ENCODE measurements at places on chromosomes 2 and 18. TPM values are rescaled to one million over a fixed set of nuclear protein-coding genes. Genes with fewer than 3 reads are reported as not detected.

DNA sequence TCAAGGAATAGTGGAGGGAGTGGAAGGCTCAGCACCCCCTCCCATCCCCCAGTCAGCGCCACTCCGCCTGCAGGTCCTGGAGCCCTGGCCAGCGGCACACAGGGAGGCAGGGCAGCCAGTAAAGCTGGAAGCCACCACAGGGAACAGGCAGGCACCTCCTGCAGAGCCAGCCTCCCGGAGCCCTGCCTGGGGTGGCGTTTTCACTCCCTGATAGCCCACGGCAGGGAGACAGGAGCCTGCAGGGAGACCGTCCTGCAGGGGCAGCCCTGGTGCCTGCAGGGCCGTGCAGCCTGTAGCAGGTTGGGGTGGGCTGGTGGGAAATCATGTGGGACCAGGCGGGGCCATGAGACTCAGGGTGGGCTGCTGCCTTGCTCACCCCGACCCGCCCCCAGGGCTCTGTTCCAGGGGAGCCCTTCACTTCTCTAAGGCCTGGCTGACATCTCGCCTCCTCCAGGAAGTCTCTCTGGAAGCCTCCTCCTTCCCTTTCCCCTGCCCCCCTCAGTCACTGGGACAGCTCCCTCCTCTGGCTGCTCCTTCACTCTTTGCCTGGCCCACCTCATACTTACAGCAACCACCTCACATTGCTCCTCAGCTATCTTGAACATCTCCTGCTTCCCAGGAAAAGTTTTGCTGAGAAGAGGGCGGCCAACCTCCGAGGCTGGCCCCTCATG lies 221.0 kb downstream of the GLI2 start:
- no peaks in the 10 kb centered on the region for H3K4me1 ChIP-seq
- H3K36me3 ChIP-seq, result no peaks in the 10 kb centered on the region
- DNase-seq, result no peak
- H3K27me3 ChIP-seq, result no peaks in the 10 kb centered on the region
- no peak overlapping the region for H3K4me3 ChIP-seq
- H3K27ac ChIP-seq, result no peak overlapping the region

GRCh38 chr18:51754566-51754965 lies 557.1 kb upstream of the MEX3C start:
- H3K36me3 ChIP-seq, result no peaks in the 10 kb centered on the region
- H3K27me3 ChIP-seq, result peaks cover 3% of the 10 kb centered on the region
- H3K4me1 ChIP-seq, result no peaks in the 10 kb centered on the region
- H3K4me3 ChIP-seq, result no peak overlapping the region

- DNase-seq, result no peak
- H3K4me1 ChIP-seq, result no peaks in the 10 kb centered on the region
- no peaks in the 10 kb centered on the region for H3K27me3 ChIP-seq
- no peak overlapping the region for H3K27ac ChIP-seq
Measured at GRCh38 chr2:3192281-3192818, 185.3 kb downstream of the EIPR1 start.

GRCh38 chr18:51092117-51092516 lies 62.1 kb downstream of the SMAD4 start:
- H3K4me1 ChIP-seq, result no peaks in the 10 kb centered on the region
- no peaks in the 10 kb centered on the region for H3K27me3 ChIP-seq
- DNase-seq, result no peak
- no peak overlapping the region for H3K4me3 ChIP-seq
- H3K36me3 ChIP-seq, result peaks cover 12% of the 10 kb centered on the region

DNA sequence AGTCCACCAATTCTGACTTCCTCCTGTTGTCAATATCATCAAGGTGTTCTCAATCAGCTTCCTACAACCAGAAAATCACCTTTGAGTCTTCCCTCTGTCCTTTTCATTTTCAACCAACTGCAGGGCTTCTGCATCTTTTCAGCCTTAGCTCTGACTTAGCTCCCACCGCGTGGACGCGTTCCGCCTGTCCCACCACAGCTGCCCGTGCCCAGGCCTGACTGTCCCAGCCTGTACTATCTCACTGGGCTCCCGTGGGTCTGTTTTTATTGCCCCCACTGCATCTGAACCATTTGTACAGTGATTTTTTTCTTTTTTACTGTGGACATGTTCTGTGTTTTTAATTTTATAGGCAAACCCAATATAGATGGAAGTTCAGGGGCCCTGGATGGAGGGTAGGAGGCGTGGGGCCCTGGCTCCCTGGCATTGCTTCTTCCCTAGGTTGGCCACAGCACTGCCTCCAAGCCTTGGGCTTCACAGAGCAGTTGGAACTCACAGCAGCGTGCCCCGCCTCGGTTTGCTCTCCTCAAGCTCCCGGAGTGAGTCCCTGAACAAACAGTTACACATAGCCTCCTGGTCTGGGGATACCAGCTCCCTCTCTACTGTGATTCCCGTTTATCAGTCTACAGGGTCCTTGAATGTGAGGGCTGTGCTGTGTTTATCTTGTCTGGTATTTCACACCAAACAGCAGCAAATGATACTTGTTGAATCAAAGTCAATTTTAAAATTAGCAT lies 280.6 kb upstream of the PXDN start:
- peaks cover 11% of the 10 kb centered on the region for H3K27me3 ChIP-seq
- no peak overlapping the region for H3K27ac ChIP-seq
- no peak overlapping the region for H3K4me3 ChIP-seq
- DNase-seq, result no peak
- H3K4me1 ChIP-seq, result no peaks in the 10 kb centered on the region

GRCh38 chr2:177548636-177549035 lies 156.1 kb downstream of the AGPS start:
- no peak overlapping the region for H3K4me3 ChIP-seq
- H3K27ac ChIP-seq, result no peak overlapping the region
- H3K27me3 ChIP-seq, result no peaks in the 10 kb centered on the region
- peaks cover 9% of the 10 kb centered on the region for H3K4me1 ChIP-seq
- no peaks in the 10 kb centered on the region for H3K36me3 ChIP-seq

DNA sequence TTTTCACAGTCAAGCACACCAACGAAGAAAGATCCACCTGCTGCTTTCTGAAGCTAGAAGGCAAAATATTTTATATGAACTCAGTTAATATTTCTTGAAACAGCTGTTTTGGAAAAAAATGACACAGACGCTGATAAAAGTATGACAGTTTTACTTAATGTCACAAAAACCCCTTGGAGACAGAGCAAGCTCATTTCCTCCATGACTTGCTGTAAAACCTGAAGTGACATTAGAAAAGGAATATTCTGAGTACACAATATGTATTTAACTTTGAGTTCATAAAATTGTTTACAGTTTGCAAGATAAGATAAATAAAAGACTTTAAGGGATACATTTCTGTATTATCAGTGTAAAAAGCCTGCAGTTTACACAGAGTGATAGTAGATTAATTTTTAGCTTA lies 105.4 kb downstream of the DSEL start:
- H3K4me3 ChIP-seq, result no peak overlapping the region
- no peak overlapping the region for H3K27ac ChIP-seq
- H3K36me3 ChIP-seq, result no peaks in the 10 kb centered on the region
- no peak for DNase-seq

GRCh38 chr2:18047896-18048657 lies 169.6 kb downstream of the KCNS3 start:
- H3K4me3 ChIP-seq, result no peak overlapping the region
- H3K4me1 ChIP-seq, result no peaks in the 10 kb centered on the region
- no peak overlapping the region for H3K27ac ChIP-seq
- no peak for DNase-seq
- H3K36me3 ChIP-seq, result no peaks in the 10 kb centered on the region

- no peaks in the 10 kb centered on the region for H3K27me3 ChIP-seq
- no peak for DNase-seq
Measured at GRCh38 chr18:13395577-13395976, 177.0 kb downstream of the LDLRAD4 start.

DNA sequence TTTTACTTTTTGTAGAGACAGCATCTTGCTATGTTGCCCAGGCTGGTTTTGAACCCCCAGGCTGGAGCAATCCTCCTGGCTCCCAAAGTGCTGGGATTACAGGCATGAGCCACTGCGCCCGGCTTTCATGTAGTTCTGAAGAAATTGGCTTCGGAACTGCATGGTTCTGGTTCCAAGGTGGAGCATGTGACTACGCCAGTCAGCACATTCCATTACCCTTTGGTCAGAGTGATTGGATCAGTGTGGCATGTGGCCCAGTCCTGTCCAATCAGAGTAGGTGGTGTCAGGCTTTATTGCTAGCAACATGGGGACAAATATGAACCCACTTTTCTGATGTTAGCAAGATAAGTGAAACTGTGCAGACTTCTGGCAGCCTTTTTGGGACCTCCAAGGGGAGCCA lies 16.3 kb upstream of the ATOH8 start:
- no peak for DNase-seq
- no peaks in the 10 kb centered on the region for H3K4me1 ChIP-seq
- H3K27me3 ChIP-seq, result peaks cover 31% of the 10 kb centered on the region
- H3K27ac ChIP-seq, result no peak overlapping the region

DNA sequence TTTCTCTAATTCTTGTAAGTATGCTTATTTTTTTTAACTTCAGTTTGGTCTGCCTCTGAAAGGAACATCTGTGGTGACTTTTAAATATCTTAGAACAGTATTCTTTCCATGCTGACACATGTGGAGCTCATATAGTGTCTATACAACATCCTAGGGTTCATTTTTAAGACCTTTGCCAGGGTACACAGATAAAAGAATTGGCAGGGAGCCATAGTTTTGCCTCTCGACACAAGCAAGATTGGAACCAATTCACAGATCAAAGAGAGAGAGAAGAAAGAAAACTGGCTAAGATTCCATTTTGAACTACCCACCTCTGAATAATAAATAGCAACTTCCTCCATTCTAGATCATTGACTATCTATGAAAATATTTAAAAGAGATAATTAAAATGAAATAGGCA lies 142.7 kb upstream of the ST6GAL2 start:
- no peaks in the 10 kb centered on the region for H3K36me3 ChIP-seq
- no peak overlapping the region for H3K4me3 ChIP-seq
- no peak for DNase-seq
- H3K27ac ChIP-seq, result no peak overlapping the region
- no peaks in the 10 kb centered on the region for H3K27me3 ChIP-seq

DNA sequence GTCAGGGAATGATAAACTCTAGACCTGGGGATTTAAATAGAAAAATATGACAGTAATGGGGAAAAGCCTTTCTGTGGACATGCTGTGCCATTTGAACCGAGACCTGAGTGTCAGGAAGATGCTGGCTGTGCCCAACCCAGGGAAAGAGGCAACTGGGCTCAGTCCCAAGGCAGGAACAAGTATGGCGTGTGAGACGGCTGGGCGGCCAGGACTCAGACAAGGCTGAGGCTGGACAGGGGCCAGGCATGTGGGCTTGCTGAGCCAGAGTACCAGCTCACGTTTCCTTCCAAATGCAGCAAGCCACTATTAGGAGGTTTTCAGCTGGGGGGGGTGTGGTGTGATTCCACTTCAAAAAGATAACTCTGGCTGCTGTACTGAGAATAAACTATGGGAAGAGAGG lies 92.4 kb downstream of the INPP5D start:
- H3K27ac ChIP-seq, result peak overlapping the region; percentile 79
- no peaks in the 10 kb centered on the region for H3K27me3 ChIP-seq
- peaks cover 42% of the 10 kb centered on the region for H3K36me3 ChIP-seq
- no peak overlapping the region for H3K4me3 ChIP-seq
- DNase-seq, result no peak

- no peak overlapping the region for H3K27ac ChIP-seq
- no peak for DNase-seq
- peaks cover 39% of the 10 kb centered on the region for H3K27me3 ChIP-seq
- no peaks in the 10 kb centered on the region for H3K4me1 ChIP-seq
- H3K4me3 ChIP-seq, result no peak overlapping the region
Measured at GRCh38 chr2:69083235-69083748, 70.3 kb downstream of the ANTXR1 start.

DNA sequence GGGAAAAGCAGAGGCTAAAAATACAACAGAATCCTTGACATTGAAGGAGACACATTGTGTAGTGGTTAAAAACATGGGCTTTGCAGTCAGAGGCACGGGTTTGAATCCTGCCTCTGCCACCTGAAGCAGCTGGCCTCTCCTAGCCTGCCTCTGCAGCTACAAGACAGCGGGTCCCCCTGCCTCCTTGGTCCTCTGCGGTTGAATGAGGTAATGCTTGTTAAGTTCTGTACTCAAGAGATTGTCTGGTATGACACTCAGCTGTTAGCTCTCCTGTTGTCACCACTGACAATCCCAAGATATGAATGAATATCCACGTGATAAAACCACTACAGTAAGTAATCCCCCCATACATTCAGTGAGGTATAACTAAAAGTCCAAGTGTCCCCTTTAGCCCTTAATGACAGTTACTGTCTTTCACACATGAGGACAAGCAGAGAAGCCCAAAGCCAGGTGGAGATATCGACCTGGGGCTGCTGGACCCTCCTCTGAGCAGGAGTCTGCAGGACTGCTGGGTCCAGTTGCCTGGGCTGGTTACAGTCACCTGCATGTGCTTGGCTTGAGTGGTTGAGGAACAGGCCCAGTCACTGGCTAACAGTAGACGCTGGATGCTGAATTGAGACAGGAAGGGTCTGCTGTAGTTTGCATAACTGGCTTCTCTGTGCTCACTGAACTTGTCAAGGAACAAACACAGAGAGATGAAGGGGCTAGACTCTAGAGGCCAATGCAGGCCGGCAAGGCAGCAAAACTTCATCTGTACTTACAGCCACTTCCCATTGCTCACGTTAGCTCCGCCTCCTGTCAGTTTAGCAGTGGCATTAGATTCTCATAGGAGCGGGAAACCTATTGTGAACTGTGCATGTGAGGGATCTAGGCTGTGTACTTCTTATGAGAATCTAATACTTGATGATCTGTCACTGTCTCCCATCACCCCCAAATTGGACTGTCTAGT lies 85.5 kb downstream of the TGFA start:
- DNase-seq, result no peak
- H3K4me1 ChIP-seq, result peaks cover 17% of the 10 kb centered on the region
- H3K27ac ChIP-seq, result no peak overlapping the region

GRCh38 chr2:180761224-180761623 lies 219.2 kb upstream of the UBE2E3 start:
- no peaks in the 10 kb centered on the region for H3K4me1 ChIP-seq
- H3K4me3 ChIP-seq, result no peak overlapping the region
- DNase-seq, result no peak
- H3K36me3 ChIP-seq, result no peaks in the 10 kb centered on the region
- no peak overlapping the region for H3K27ac ChIP-seq
- H3K27me3 ChIP-seq, result no peaks in the 10 kb centered on the region

DNA sequence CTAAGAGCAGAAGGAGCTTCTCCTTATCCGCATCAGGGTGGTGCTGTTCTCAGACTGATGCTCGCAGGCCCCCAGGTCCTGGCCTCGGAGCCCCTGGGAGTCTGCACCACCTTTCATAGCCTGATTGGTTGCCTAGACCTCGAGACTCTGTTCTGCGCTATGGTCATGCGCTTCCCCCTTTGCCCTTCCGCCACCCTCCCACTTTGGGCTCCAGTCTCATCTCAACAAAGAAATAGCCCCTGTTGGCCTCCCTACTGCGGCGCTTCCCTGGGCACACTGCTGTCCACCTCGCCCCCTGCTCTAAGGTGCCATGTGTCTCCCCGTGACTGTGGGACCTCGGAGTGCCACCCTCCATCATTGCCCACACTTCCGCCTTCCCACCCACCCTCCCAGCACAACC lies 102.9 kb upstream of the TWIST2 start:
- H3K27ac ChIP-seq, result no peak overlapping the region
- peaks cover 11% of the 10 kb centered on the region for H3K36me3 ChIP-seq
- DNase-seq, result no peak
- no peak overlapping the region for H3K4me3 ChIP-seq
- no peaks in the 10 kb centered on the region for H3K4me1 ChIP-seq

Gene TEX51
- not detected for polyA plus RNA-seq

Gene ARHGEF4
- not detected for polyA plus RNA-seq

Gene IRS1
- polyA plus RNA-seq, result 0.82 TPM

Gene GREB1L
- polyA plus RNA-seq, result not detected

Gene BCL2
- 39.7 TPM for polyA plus RNA-seq

Gene CGREF1
- not detected for polyA plus RNA-seq

Gene TANC1
- polyA plus RNA-seq, result 0.16 TPM

Gene SFTPB
- not detected for polyA plus RNA-seq

Gene OTOS
- not detected for polyA plus RNA-seq

Gene CABLES1
- polyA plus RNA-seq, result 0.30 TPM

Gene FAM124B
- polyA plus RNA-seq, result not detected

Gene SRD5A2
- polyA plus RNA-seq, result not detected

Gene RASGRP3
- polyA plus RNA-seq, result 111 TPM
